Liver (tissue), 10 donors: ENCODE measurements at places on chromosomes 2 and 18. TPM values are rescaled to one million over a fixed set of nuclear protein-coding genes. Genes with fewer than 3 reads are reported as not detected.

GRCh38 chr18:40752316-40752715 lies 1202.7 kb upstream of the PIK3C3 start:
- H3K27me3 ChIP-seq = no peaks in the 10 kb centered on the region
- H3K4me1 ChIP-seq = no peaks in the 10 kb centered on the region
- no peaks in the 10 kb centered on the region for H3K36me3 ChIP-seq
- no peak overlapping the region for H3K4me3 ChIP-seq
- no peak overlapping the region for H3K27ac ChIP-seq

- H3K4me3 ChIP-seq = no peak overlapping the region
- no peak overlapping the region for H3K27ac ChIP-seq
Observed at GRCh38 chr18:21262244-21262643, 20.2 kb downstream of the GREB1L start.

GRCh38 chr2:65863713-65864112 lies 431.3 kb upstream of the SPRED2 start:
- no peaks in the 10 kb centered on the region for H3K36me3 ChIP-seq
- no peak for DNase-seq
- H3K4me1 ChIP-seq = no peaks in the 10 kb centered on the region
- H3K27ac ChIP-seq = no peak overlapping the region
- H3K27me3 ChIP-seq = no peaks in the 10 kb centered on the region

DNA sequence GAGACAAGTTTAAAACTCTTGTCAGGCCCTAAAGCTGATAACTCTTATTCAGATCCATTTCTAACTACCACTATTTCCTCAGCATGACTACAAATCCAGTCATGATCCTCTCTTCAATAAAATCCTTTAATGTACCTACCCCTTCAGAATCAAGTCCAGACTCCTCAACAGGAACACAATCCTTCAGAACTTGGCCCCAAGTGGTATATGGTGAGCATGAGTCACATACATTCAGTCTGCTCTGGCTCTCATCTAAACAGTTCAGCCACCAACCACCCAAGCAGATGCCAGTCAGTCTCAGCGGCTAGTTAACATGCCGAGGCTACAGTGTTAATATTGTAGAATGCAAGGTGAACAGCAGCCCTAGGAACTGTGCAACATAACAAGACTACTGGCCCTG lies 9.7 kb downstream of the LMAN2L start:
- no peaks in the 10 kb centered on the region for H3K27me3 ChIP-seq
- H3K36me3 ChIP-seq = peaks cover 56% of the 10 kb centered on the region
- no peak overlapping the region for H3K4me3 ChIP-seq
- no peak for DNase-seq
- no peak overlapping the region for H3K27ac ChIP-seq

- no peaks in the 10 kb centered on the region for H3K36me3 ChIP-seq
- DNase-seq = no peak
- no peak overlapping the region for H3K4me3 ChIP-seq
- no peaks in the 10 kb centered on the region for H3K4me1 ChIP-seq
Observed at GRCh38 chr2:1767939-1768691, 23.8 kb upstream of the PXDN start.

CRYBA2 gene
- not detected for total RNA-seq

MGAT4A gene
- total RNA-seq = 7.5 TPM

ZSWIM2 gene
- total RNA-seq = not detected

LDLRAD4 gene
- 15.6 TPM for total RNA-seq
